ENCODE measurements at places on chromosomes 1 and 21.
A peak's percentile ranks its signal among the peaks of the same experiment; 100 is the strongest.

DNA sequence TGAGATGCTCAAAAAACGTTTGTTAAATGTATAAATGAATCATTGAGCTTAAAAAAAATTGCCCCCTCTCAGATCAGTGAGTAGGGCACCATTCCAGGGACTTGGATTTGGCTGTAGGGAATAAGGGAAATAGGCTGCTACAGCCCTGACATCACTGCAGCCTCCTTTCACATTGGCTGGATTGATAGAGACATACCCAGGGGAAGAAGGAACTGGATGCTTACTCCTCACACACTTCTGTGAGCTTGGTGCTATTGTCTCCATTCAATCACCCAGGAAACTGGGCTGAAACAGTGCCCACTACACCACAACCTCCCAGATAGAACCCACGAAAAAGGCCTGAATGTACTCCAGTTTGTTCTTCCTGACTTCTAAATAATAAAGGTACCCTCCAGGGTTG is 87.2 kb downstream of the TGFBR3 start:
- H3K4me3 ChIP-seq: no peak overlapping the region
- peak overlapping the region; percentile 20 for H3K27ac ChIP-seq
- peaks cover 3% of the 10 kb centered on the region for H3K4me1 ChIP-seq
- DNase-seq: no peak
- H3K36me3 ChIP-seq: peaks cover 7% of the 10 kb centered on the region
- H3K27me3 ChIP-seq: no peaks in the 10 kb centered on the region

DNA sequence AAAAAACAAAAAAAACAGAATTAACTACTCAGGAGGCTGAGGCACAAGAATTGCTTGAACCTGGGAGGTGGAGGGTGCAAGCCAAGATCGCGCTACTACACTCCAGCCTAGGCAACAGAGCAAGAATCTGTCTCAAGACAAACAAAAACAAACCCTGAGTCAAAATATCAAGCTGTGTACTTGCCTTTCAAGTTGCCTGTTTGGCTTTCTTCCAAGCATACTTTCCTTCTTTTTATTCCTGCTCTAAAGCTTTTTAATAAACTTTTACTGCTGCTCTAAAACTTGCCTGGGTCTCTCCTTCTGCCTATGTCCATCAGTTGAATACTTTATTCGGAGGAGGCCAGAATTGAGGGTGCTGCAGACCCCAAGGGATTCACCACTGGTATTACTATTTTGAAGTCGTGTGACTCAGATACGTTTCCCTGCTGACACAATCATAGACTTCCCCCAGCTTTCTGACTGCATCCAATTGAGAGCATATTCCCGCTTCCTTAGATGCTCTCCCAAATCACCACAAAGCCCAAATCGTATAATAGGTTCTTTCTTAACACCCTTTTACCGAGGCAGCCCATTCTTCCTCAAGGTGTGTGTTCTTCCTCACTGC is 3.5 kb upstream of the ACBD6 start:
- H3K4me3 ChIP-seq: no peak overlapping the region
- peaks cover 23% of the 10 kb centered on the region for H3K4me1 ChIP-seq
- no peaks in the 10 kb centered on the region for H3K36me3 ChIP-seq

DNA sequence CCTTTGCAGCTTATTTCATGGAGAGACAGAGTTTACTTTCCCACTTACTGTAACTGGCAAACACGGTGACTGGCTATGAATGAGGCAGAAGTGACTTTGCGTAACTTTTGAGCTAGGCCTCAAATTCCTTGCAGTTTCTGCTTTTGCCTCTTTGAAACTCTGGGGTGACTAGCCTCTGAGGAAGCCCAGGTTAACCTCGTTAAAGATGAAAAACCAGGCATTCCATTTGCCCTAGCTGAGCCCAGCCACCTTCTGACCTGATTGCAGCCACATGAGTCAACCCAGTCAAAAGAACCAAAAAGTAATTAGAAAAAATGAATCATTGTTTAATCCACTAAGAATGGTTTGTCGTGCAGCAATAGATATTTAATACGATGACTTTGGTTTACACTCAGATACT is 20.4 kb downstream of the PRMT6 start:
- H3K27ac ChIP-seq: no peak overlapping the region
- no peaks in the 10 kb centered on the region for H3K27me3 ChIP-seq
- no peaks in the 10 kb centered on the region for H3K36me3 ChIP-seq
- no peak overlapping the region for H3K4me3 ChIP-seq

DNA sequence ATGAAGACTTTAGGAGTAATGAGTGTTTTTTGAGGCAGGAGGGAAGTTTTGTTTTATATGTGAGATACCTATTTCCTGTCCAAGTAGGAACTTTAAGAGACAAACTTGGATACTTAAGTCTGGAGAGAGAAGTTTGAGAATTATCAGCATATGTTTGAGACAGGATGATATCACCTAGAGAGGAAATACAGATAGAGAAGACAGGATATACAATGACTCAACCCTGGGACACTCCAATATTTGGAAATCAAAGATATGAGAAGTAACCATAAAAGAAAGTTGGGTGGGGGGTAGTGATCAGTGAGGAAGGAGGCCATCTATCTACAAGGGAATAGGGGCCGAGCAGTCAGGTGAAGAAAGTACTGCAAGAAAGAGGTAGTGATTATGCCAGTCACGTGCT is 6.5 kb downstream of the LCE7A start:
- no peaks in the 10 kb centered on the region for H3K36me3 ChIP-seq
- no peak overlapping the region for H3K27ac ChIP-seq

- H3K4me1 ChIP-seq: no peaks in the 10 kb centered on the region
- H3K36me3 ChIP-seq: no peaks in the 10 kb centered on the region
- no peak overlapping the region for H3K27ac ChIP-seq
- no peak for DNase-seq
These were observed 317.6 kb downstream of the BACH1 start for GRCh38 chr21:29616209-29616751.

DNA sequence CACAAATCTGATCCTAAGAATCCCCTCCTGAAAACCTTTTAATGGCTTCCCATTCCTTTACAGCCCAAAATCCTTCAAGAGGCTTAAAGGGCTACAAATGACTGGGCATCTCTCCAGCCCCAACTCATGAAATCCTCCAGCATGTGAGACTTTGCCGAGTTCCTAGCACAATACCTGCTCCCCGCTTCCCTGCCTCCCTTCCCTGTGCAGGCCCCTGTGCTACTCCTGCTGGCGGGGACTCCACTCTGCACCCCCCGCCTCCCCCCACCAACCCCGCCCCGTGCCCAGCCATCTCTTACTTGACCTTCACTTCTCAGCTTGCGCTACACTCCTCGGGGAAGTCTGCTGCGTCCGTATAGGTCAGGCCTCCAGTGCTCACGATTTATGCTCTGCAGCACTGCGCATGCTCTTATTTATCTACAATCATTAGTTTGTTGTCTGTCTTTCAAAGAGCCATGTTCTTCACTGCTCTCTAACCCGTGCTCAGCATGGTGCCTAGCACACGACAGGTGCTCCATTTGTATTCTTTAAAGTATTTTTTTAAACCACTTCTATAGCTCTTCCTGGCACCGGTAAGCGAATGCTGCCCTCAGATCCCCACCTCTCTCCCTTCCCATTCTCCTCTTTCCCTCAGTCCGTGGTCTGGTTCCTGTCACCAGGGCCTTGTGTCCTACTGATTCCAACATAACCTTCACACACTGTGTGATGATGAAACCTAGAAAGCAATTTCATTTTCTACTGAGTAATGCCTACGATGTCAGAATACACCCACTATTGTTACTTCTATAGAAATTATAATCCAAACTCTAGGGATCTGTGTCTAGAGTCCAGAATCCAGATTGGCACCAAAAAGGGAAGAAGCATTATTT is 37.5 kb upstream of the PLA2G2C start:
- no peaks in the 10 kb centered on the region for H3K27me3 ChIP-seq
- peaks cover 15% of the 10 kb centered on the region for H3K4me1 ChIP-seq
- H3K36me3 ChIP-seq: no peaks in the 10 kb centered on the region
- peak overlapping the region; percentile 9 for H3K27ac ChIP-seq
- H3K4me3 ChIP-seq: no peak overlapping the region

DNA sequence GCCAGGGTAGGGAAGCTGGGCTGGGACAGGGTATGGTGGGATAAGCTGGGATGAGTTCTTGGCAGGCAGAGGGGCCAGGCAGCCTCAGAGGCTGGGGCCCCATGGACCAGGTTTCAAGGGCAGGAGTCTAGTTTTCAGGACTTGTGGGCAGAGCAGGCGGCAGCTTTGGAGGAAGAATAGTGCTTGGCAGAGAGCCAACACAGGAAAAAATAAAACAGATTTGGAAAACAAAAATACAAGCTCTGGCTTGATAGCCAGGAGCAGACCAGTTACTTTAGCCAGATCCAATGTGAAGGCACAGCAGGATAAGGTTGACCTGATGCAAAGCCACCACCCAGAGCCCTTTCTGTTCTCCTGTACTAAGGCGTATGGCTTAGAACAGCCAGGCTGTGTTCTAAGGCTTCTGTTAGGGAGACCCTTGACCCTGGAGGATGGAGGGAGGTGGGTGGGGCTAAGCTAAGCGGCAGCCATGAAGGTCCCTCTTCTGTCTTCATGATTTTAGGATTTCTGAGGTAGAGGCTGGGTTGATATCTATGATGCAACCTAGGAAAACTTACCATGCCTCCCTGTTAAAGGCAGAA is 5.5 kb downstream of the TRAF5 start:
- no peak overlapping the region for H3K4me3 ChIP-seq
- H3K4me1 ChIP-seq: peaks cover 3% of the 10 kb centered on the region
- H3K27me3 ChIP-seq: no peaks in the 10 kb centered on the region
- no peak overlapping the region for H3K27ac ChIP-seq
- DNase-seq: no peak

GRCh38 chr1:26378088-26378878 is 5.7 kb upstream of the ZNF683 start:
- no peak overlapping the region for H3K4me3 ChIP-seq
- peak; percentile 5 for DNase-seq
- H3K27me3 ChIP-seq: no peaks in the 10 kb centered on the region
- no peaks in the 10 kb centered on the region for H3K4me1 ChIP-seq
- H3K27ac ChIP-seq: no peak overlapping the region

- no peak overlapping the region for H3K27ac ChIP-seq
- no peaks in the 10 kb centered on the region for H3K36me3 ChIP-seq
- no peak overlapping the region for H3K4me3 ChIP-seq
These were observed 44.2 kb upstream of the MAB21L3 start for GRCh38 chr1:116066868-116067565.

GRCh38 chr1:92952714-92953113 is 8.5 kb downstream of the DIPK1A start:
- no peak overlapping the region for H3K4me3 ChIP-seq
- DNase-seq: no peak
- H3K27me3 ChIP-seq: no peaks in the 10 kb centered on the region

- H3K36me3 ChIP-seq: no peaks in the 10 kb centered on the region
- H3K27me3 ChIP-seq: no peaks in the 10 kb centered on the region
- no peak for DNase-seq
- no peaks in the 10 kb centered on the region for H3K4me1 ChIP-seq
- H3K27ac ChIP-seq: no peak overlapping the region
These were observed 31.0 kb downstream of the IL12RB2 start for GRCh38 chr1:67338642-67339041.

DNA sequence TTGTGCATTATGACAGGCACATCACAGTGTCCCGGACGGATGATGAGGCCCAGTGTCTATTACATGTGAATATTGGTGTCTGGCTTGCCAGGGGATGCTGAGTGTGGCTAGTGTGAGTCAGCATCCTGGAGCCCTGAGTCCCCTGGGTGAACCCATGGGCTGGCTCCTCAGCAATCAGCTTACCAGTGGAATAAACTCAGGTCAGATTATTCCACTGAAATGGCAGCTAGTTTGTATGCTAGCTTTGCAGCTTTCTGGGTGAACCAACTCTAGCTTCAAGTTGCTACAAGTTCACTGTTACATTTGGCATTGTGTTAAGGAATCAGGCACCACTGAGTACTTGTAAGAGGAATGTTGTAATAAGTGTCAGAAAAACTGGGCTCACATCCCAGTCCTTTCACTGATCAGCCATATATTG is 23.9 kb upstream of the RPTN start:
- no peaks in the 10 kb centered on the region for H3K36me3 ChIP-seq
- H3K27ac ChIP-seq: no peak overlapping the region
- H3K4me3 ChIP-seq: no peak overlapping the region
- DNase-seq: peak; percentile 22

DNA sequence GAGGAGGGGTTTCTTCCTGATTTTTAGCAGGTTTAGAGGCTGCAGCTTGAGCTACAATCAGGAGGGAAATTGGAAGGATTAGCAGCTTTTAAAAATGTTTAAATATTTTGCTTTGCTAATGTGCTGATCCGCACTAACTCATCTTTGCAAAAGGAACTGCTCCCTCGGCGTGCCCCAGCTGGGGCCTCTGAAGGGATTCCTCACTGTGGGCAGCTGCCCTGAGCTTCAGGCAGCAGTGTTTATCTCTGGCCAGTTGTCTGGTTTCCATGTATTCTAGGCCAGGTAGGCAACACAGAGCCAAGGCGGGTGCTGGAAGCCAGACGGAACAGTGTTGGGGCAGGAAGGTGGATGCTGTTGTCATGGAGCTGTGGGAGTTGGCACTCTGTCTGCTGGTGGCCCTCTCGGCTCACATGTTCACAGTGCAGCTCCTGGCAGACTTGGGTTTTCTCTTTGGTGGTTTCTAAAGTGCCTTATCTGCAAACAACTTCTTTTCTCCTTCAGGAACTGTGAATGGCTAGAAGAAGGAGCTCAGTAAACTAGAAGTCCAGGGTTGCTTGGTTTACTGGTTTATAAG is 18.9 kb downstream of the NECAP2 start:
- no peak for DNase-seq
- no peak overlapping the region for H3K4me3 ChIP-seq
- H3K36me3 ChIP-seq: peaks cover 39% of the 10 kb centered on the region

GRCh38 chr1:183273300-183273699 is 87.2 kb downstream of the LAMC2 start:
- DNase-seq: no peak
- H3K4me3 ChIP-seq: no peak overlapping the region
- no peaks in the 10 kb centered on the region for H3K27me3 ChIP-seq
- no peaks in the 10 kb centered on the region for H3K36me3 ChIP-seq

GRCh38 chr1:236514703-236515442 is 8.9 kb upstream of the LGALS8 start:
- H3K4me1 ChIP-seq: no peaks in the 10 kb centered on the region
- no peak overlapping the region for H3K4me3 ChIP-seq
- no peak for DNase-seq
- H3K27ac ChIP-seq: no peak overlapping the region

DNA sequence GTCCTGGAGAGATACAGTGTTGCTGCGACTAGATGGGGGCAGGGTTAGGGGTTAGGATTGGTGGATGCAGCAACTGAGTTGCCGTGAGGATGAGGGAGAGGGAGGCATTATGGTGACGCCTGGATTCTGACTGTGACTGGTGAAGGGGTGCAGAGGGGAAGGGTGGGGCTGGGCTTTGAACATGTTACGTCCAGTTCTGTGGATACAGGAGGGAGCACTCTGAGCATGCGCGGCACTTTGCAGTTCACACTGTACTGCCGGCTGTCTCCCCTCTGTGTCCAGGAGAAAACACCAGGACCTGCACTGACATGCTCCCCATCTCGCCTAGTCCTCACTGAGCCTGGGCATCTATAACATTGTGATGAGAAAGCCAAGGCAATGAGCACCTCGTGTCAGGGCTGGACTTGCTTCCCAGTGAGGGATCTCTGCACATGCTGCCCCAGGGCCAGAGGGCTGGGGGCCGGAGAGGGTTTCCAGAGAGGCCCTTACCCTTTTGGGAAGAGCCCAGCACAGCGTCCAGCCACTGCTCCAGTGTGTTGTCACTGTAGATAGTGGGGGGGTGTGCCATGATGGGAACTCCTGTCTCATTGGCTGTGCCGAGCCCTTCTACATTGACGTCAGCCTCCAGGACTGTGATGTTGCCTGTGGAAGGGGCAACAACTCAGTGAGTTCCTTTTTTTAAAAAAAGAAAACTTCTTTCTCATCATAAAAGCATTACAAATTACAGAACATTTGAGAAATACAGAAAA is 7.6 kb downstream of the FAM151A start:
- no peaks in the 10 kb centered on the region for H3K36me3 ChIP-seq
- H3K27ac ChIP-seq: no peak overlapping the region
- no peaks in the 10 kb centered on the region for H3K4me1 ChIP-seq
- H3K4me3 ChIP-seq: no peak overlapping the region
- no peak for DNase-seq
